NCI-H1436 treated with DMSO at 0.1 percent for 48 hours (cell line): ENCODE measurements at places on chromosomes 5 and 9.

DNA sequence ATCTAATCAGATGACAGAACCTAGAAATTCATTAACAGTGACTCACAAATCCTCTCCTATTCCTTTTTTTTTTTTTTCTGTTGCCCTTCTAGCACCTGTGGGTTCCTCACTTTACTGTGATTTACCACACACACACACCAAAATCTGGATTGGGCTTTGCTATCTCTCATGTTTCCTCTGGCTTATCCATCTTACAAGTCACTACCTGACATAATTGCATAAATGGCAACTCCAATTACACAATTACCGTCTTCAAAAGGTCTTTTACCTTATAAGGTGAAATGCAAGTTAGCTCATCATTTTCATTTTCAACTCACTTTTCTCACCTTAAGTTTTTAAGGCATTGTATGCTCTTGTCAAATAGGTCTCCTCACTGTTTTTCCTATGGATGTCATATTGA lies 426.3 kb upstream of the MEF2C start:
- DNase-seq: no peak

DNA sequence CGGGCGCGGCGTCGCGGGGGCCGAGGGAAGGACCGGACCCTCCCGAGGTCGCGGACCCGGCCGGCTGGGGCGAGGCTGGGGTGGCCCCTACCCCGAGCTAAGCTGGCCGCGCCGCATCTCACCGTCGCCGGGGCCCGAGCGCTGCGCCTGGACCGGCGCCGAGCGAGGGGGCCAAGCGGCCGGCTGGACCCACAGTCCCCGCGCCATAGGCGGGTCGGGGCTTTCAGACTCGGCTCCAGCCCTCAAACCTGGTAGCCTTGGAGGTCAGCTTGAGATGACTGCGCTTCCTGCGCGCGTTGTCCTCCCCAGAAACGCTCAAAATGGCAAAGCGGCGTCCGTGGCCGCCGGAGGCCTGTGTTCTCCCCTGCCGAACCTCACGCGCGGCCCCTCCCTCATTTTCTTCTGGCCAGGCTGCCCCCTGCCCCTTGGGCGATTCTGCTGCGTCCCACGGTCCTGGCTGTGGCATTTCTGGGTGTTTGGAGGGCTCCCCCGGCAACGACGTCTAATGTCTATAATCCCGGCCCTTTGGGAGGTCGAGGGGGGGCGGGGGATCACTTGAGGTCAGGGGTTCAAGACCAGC lies 8.7 kb upstream of the GRIN1 start:
- no peak for DNase-seq

DNA sequence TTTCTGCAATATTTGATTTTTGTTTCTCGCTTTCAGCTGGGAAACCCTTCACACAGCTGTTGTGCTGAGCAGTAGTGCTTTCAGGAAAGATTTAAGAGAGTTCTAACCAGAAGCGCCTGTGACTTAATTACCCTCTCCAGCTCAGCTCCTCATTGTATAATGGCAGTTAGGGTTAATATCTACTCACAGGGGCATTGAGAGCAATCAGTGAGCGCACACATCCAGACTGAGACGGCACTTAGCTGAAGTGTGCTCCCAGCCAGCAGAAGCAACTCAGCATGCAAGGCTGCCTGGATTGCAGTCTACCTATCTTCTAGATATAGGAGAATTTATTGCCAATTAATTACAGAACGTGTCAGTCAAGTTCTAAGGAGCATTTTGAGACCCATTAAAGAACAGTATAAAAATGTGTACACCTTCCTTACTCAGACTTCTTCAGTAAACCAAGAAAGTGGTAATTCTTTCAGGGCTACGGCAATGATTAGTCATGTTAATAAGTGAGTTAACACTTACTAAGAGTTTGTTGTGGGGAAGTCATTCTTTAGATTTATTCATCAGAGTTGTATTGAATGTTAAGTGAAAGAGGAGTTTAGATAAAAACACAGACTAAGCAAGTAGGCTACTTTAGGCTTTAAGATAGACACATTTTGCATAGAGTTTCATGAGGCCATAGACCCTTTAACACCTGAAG lies 111.7 kb upstream of the PCAT7 start:
- peak; percentile 94 for DNase-seq

DNA sequence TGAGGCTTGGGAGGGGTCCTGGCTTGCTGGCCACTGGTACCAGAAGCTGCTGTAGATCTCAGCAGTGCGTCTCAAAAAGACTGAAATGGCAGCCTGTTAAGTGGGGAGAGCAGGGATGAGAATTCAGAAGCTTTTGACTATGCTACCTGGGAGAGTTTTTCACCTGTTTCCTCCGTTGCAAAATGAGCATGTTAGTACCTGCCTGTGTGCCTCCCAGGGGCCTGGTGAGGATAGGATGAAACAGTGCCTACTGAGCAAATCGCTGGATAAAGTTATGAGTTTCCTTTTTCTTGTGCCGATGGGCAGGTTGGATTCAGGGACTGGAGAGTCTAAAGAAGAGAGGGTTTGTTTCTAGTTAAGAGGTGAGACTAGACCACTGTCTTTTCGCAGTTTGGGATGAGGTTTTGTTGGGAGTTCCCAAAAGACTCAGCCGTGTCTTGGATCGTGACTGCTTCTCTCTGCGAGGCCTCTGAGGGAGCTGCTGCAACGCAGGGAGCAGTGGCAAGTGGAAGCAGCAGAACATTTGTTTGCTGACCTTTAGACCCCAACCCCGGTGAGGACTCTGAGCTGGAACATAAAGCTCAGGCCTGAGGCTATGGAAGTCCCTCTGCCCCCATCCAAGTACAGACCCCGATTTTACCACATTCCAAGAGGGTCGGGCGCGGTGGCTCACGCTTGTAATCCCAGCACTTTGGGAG lies 1.4 kb downstream of the RALGPS1 start:
- no peak for DNase-seq

GRCh38 chr9:86788456-86788855 lies 158.8 kb downstream of the GAS1 start:
- DNase-seq: no peak

DNA sequence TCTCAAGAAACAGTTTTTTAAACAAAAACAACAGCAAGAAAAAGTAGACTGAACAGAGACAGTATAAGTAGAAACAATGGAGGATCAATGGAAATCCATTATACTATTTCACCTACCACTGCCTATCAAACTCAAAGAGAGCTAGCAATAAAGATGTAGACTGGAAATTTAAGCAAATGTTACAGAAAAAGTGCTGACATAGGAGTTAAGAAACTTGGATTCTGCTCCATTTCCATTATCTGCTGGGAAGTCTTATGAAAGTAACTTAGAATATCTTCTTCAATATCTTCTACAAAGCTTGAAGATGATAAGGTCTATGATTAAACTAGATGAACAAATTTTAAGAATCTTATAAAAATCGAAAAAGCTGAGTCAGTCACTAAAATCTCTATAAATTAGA lies 1469.8 kb upstream of the C9orf72 start:
- no peak for DNase-seq

- DNase-seq: no peak
Observed at GRCh38 chr5:157366741-157367674, 93.0 kb upstream of the NIPAL4 start.
